ENCODE measurements at places on chromosomes 6 and 20.

GRCh38 chr6:138593909-138594757 is 94.8 kb upstream of the NHSL1 start:
- DNase-seq = peak; percentile 40

DNA sequence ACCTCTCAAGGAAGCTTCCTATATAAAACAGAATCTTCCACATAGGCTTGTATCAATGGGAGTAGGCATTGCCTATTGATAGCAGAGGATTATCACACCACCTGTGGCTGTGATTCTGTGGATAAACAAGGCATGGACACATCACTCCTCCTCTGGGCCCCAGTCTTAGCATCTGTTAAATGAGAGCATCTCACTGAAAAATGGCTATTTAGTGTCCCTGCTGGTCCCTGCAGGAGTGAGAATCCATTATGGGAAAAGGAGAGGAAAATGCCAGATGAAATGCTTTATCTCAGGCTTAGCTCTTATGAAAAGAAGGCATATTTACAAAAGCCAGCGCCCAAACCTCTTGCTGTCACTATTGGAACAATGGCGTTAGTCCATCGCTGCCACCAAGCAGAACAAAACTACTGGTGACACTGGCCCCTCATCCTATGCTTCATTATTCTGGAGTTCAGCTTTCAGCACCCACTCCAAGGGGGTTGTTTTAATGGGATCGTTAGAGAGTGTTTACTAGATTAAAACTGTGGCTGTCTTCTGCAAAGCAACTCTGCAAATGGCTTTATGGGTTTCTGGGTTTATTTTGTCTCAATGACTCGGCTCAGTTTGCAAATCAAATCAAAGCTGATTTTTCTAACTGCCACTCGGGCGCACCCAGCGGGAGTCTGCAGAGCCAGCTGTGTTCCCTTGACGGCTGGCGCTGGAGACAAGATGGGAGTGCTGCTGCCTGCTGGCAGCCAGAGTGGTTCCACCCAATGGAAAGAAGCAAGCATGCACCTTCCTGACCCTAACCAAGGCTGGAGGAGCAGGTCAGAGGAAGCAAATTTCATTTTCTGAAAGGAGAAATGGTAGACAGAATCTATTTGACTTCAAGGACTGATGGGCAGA is 658.8 kb upstream of the CHD6 start:
- DNase-seq = no peak

DNA sequence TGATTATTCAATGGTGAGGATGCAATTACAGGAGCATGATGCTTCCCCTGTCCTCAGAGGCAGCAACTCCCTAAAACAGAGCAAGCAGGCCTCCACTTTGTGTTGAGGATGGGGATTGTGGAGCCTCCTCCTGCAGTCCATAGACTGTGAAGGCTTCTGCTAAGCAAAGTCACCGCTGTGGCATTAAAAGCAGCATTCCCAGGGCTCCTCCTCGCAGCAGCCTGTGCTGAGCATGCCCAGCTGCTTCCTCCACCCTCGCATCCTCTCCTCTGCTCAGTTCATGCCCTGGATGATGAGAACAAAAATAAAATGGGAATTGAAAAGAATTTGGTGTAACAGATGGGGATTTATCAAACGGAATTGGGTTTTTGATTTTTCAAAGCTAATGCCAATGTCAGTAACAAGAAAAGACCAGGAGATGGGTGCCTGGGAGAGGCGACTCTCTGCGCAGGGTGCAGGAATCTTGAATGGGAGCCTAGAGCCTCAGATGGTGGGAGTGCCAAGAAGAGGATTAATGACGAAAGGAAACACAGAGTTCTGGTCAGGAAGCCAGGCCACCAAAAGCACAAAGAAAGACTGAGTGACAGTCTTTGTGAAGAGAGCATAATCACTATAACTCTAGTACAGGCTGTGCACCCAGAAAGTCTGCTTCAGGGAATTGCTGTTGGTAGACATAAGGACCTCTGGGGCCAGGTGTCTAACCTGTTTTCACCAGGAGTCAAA is 347.6 kb downstream of the TPBG start:
- DNase-seq = no peak

DNA sequence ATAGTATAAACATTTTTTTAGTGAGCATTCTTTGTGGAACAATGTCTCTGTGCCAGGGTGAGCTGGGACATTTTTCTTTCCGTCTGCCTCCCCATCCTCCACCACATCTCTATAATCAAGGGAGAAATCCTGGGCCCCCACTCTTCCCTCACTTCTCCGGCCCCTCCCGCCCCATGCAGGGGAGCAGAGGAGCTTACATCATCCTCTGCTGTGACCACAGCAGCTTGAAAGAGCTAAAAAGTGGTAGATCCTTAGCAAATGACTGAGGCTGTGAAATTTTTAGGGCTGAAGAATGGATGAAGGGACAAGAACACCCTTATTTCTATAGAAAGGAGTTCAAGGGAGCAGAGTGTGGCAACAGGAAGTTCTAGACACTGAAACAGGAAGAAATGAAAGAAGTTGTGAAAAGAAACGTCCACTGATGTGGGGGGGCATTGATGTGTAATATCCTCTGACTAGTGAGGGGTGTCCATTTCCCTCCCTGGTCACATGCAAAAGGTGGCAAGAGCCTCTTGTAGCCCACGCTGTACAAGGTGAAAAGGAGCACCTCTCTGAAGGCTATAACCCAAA is 380.3 kb upstream of the JARID2 start:
- DNase-seq = no peak
